ENCODE measurements at places on chromosomes 3 and 15.

DNA sequence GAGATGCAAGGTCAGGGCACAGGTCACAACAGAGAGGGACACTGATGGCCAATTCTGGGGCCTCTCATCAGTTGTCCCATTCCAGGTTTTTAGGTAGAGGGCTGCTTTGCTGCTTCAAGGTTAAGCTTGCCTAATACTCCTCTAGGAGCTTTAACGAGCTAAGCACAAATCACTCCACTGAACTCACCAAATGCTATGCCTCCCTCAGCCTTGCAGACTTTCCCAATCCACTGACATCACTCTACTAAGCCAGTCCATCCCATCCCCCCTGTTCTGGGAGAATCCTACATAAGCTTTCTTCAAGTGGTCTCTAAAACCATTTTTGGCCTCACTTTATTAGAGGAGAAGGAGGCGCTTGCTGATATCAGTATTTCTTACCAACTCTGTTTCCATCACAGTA is 24.8 kb upstream of the PDCD6IP start:
- DNase-seq, result no peak

GRCh38 chr3:157527131-157527881 is 24.1 kb upstream of the VEPH1 start:
- DNase-seq, result no peak

- no peak for DNase-seq
Observed at GRCh38 chr3:48232232-48232631, 8.7 kb upstream of the ZNF589 start.

DNA sequence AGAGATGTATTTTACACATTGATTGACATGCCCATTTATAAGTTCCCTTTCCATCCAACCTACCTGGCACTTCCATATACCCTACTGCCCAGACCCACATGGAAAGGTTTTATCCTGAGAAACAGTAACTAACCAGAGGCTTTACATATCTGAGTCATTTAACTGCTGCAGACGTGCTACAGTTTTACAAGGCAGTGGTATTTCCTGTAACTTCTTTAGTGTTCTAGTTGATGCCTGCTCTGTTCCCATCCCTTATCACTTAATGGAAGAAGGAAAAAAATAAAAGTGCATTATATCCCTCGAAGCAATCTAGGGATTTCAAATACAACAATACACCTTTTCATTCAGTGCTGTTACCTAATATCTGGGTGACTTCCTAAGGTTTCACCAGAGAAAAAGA is 107.1 kb downstream of the TMCO5A start:
- no peak for DNase-seq

DNA sequence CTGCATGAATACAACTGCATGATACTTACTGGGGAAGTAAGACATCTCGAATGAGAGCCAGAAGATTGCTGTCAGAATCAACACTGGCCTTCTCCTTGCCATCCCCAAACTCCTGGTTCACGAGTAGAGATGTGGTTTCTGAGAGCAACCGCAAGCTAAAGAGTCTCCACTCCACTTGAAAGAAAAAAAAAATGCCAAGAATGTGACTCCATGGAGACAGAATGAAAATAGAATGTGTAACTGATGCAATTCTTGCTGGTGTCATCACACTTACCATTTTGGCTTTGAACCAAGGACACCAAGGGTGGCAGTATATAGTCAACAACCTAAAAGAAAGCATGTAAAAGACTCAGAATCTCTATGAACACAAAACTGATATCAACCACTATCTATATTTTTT is 280.4 kb downstream of the ULK4 start:
- peak; percentile 14 for DNase-seq

GRCh38 chr3:66115858-66116654 is 77.3 kb upstream of the MAGI1 start:
- no peak for DNase-seq

DNA sequence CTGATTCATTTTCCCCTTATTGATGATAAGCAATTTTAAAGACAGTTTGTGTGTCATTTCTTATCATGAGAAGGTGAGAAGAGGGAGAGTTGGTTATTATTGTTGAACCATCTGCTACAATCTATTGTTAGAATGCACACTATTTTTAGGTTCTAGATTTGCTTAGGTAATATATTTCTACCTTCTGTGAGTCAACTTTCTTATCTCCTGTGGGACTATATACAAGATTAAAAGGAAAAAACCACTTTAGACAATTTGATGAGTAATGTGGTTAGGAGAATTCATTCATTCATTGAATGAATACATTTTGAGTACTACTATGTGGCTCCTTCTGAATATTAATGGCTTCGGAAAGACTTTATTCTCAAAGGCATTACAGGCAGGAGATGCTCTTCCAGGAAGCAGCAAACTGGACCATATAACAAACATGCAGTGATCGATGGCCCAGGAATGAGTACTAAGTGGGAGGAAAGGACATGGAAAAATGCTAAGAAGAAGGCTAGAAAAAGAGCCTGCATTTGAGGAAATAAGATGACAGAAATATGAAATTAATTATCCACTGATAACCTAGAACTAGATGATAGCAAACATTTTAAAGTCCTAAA is 22.4 kb downstream of the SPTSSB start:
- no peak for DNase-seq
